Left forelimb (tissue), 1 donor: ENCODE measurements at places on chromosomes 13 and 19.

GRCh38 chr13:91302111-91302510, 45.4 kb upstream of the MIR17HG start:
- no peak for DNase-seq

- DNase-seq = no peak
These were observed 90.7 kb downstream of the ATP8A2 start for GRCh38 chr13:25462301-25463125.

GRCh38 chr19:30792561-30793505, 420.6 kb downstream of the ZNF536 start:
- DNase-seq = no peak

DNA sequence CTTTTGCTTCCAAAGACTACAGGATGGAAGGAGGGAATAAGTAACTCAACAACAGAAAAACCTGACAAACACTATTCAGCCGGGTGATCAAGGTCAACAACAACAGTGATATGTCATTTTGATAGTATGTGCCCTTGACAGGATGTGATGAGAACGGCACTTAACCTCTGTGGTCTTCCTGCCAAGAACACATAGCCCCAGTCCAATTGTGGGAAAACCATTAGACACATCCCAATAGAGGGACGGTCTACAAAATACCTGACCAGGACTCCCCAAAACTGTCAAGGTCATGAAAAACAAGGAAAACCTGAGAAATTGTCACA, 43.1 kb upstream of the AMER2 start:
- DNase-seq = no peak

- no peak for DNase-seq
These were observed 9.4 kb downstream of the ITPKC start for GRCh38 chr19:40726279-40726678.

DNA sequence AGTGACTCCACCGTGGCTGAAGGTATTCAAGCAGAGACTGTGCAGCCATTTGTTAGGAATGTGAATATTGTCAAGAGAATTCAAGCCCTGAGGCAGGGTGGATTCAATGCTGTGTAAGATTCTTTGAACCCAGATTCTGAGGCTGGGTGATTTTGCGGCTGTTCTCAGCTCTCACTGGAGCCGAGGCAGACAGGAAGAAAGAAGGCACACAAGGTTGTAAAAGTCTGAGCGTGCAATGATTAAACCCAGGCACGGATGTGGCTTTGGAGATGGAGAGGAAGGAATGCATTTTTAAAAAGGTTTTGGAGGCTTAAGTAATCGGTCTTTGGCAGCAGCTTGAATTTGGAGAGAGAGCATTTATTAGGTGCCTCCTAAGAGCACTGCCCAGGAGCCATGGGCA, 187.9 kb downstream of the KATNAL1 start:
- no peak for DNase-seq

DNA sequence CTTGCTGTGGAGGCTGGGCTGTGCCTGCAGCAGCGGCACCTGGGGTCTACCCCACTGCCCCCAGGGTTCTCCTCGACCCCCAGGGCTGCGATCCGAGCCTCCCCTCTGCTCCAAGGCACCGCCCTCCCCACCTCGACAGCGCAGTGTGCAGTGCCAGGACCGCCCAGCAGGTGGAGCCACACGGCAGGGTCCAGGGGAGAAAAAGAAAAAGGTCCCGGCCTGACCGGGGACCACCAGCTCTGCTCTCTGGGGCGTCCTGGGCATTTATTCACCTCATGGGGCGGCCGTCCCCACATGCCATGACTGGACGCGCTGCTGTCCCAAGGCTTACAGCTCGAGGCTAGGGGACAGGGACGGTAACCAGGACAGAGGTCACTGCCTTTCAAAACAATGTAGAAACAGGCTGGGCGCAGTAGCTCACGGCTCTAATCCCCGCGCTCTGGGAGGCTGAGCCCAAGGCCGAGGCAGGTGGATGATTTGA, 10.6 kb downstream of the REXO1 start:
- DNase-seq = no peak

GRCh38 chr19:17245535-17245984, at the start of gene NR2F6:
TSS of gene NR2F6 (minus strand) at chr19:17245919. CDS start at chr19:17245220, 699 bp downstream.
- DNase-seq = no peak

- no peak for DNase-seq
These were observed 70.6 kb upstream of the C13orf46 start for GRCh38 chr13:114044486-114044885.

DNA sequence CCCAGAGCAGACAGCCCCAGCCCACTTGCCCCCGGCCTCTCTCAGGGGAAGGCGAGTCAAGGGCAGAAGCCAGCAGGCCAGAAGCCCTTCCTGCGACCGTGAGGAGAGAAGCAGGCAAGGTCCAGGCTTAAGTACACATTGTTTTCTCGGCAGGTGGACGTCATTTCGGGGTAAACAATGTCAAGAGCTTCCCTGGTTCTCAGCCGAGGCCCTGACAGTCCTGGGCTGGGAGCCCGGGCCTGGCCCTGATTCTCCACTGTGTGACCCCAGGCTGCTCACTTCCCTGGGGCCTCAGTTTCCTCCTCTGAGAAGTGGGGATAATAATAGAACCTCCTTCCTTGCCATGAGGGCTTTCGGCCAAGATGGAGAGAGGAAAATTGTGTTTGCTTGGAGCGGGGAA, 19.4 kb downstream of the PLVAP start:
- no peak for DNase-seq

DNA sequence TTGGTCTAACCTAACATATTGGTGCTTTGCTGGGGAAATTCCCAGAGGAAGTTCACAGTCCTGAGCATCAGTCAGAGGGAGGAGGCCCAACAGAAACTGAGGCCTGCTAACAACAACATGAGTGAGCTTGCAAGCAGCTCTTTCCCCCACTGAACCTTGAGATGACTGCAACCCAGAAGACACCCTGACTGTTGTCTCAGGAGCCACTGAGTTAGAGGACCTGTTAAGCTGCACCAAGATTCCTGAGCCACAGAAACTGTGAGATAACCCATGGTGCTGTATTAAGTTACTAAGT, 193.2 kb upstream of the UBL3 start:
- no peak for DNase-seq

GRCh38 chr19:50496189-50497021, 14.6 kb downstream of the JOSD2 start:
- no peak for DNase-seq

- DNase-seq = no peak
These were observed 36.5 kb downstream of the OPA3 start for GRCh38 chr19:45547965-45548609.

GRCh38 chr13:75691183-75691582, 55.1 kb downstream of the LMO7 start:
- no peak for DNase-seq

DNA sequence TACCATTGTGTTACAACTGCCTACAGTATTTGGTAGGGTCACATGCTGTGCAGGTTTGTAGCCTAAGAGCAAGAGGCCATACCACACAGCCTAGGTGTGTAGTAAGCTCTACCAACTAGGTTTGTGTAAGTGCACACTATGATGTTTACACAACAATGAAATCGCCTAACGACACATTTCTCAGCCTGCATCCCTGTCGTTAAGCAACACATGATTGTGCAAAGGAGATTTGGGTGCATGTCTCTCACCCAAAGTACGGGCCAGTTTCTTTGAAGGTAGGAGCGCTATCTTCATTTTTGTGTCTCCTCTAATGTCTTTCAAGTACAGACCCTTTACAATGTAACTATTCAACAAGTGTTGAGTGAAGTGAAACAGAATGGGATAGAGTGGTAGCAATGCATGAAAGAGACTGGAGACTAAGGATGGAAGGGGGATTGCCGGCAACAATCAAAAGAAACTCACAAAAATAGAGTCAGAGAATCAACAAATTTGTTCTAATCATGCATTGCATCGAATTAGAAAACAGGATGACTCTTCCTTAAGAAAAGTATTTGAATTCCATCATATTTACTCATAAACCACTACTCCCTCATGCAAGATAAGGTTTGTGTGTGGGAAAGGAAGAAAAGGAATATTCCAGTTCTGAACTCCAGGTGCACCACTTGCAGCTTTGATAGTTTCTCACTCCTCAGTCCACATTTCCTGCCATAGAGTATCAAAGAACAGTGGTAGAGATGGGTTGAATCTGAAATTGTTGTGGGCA, 60.2 kb upstream of the TNFRSF19 start:
- DNase-seq = no peak

- no peak for DNase-seq
These were observed 614.6 kb upstream of the SPRY2 start for GRCh38 chr13:80955501-80955900.

- no peak for DNase-seq
These were observed 241.6 kb downstream of the DCLK1 start for GRCh38 chr13:35889560-35889959.

DNA sequence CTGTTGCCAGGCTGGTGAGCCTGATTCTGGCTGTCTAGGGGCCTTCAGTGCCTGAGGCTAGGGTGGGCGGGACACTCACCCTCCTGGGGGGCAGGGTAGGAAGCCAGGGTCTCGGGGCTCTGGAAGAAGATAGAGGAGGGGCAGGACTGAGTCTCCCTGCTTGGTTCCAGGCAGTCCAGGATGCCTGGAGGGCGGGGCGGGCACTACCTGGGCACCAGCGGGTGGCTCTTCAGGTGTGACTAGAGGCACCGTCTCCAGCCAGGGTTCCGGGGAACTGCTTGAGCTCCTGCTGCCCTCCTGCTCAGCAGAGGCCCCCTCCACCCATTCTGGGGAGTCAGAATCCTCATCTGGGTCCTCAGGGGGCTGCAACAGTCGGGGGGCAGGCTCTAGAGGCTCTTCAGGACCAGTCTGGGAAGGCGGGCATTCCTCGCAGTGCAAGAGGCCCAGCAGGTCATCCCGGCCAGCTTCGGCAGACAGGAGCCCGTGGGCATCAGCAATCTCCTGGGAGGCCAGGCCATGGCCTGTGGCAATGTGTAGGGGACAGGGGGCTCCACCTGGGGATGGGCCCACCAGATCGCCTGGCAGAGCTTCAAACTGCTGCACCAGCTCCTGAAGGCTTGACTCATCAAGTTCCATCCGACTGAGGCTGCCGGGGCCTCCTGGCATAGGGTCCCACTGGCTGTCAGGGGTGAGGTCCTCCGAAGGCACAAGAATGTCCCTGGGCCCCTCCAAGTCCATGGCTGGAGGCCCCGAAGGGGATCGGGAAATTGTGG, 1.8 kb downstream of the APBA3 start:
- DNase-seq = no peak

GRCh38 chr13:106690779-106691178, 122.8 kb upstream of the ARGLU1 start:
- DNase-seq = no peak

DNA sequence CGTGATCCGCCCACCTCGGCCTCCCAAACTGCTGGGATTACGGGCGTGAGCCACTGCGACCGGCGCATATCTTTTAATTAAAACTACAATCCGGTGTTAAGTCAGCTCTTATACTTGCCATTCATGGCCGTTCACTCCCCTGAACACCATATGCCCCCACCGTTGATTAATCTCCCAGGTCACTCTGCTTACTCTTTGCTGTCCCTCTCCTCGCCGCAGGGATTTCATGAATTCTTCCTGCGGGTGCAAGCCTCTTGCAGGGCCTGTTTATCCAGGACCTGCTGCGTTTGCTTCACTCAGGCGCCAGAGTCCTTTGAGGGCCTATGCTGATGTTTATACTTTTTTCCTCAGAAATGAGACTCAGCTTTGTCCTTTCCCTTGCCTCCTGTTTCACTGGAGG, 996 bp downstream of the ERVV-2 start:
- DNase-seq = no peak

GRCh38 chr13:61531383-61532065, 115.9 kb upstream of the PCDH20 start:
- DNase-seq = no peak

DNA sequence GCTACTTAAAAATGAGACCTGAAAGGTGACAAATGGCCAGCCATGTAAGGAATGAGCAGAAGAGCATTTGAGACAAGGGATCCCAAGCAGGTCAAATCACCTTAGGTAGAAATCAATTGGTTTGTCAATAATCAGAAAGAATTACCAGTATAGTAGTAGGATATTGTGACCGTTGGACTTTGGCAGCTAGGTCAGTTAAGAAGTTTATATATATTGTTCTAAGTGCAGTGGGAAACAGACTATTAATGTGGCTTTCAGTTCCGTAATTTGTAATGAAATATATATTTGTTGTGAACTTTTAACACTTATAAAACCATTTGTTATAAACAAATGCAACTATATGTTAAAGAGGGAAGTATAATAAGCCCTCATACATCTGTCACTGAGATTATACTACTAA, 807.9 kb upstream of the SPRY2 start:
- no peak for DNase-seq

- DNase-seq = no peak
These were observed 204.2 kb downstream of the DCLK1 start for GRCh38 chr13:35926859-35927530.

GRCh38 chr13:110123041-110123809, 183.7 kb downstream of the COL4A1 start:
- no peak for DNase-seq

DNA sequence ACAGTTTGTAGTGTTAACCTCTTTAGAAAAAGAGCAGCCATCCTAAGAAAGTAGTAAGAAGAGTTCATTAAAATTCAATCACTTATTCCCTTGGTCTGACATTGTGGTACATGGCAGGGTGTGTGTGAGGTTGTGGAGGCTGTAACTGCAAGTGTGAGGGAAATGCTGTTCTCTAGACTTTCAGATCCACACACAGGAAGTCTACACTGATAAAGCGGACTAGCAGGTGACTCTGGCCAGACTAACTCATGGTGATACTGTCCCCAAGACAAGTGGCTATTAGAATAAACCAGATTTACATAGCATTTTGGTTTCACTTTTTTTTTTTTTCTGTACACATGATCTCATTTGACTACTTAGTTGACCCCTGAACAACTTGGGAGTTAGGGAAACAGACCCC, 10.0 kb downstream of the MTIF3 start:
- no peak for DNase-seq

DNA sequence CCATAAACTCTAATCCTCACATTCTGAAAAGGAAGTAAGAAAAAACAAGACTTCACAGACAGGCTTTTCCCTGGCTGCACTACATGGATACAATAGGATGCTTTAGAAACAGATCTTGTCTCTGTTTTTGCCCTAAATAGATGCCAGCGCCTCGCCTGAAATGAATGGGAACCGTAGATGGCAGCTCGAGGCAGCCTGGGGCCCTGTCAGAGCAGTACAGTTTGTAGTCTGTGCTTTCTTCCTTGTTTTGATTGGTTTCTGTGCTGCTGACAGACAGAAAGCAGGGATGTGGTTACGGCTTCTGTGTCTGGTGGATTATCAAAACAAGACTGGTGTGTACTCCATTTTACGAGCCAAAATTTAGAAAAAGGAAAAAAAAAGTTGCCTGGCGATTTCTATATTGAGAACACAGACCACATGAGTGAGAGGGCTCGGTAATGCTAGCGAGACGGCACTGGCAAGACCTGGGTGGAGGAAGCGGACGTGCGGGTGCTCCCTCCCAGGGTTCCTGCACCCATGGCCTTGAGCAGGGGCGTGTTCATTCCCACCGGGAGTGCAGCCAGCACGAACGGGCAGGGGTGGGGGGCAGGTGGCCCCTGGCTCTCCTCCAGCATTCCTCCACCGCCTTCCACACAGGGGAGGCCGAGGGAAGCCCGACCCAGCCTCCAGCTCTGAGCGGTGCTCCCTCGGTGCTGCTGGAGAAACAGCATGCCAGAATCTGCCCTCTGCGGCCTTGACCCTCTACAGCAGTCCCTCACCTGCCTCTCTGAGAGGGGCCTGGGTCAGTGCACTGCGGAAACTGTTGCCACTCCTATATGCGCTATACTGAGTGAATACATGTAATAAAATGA, 37.6 kb upstream of the C1QTNF9 start:
- DNase-seq = no peak
